ENCODE measurements at places on chromosomes 5 and 9.

DNA sequence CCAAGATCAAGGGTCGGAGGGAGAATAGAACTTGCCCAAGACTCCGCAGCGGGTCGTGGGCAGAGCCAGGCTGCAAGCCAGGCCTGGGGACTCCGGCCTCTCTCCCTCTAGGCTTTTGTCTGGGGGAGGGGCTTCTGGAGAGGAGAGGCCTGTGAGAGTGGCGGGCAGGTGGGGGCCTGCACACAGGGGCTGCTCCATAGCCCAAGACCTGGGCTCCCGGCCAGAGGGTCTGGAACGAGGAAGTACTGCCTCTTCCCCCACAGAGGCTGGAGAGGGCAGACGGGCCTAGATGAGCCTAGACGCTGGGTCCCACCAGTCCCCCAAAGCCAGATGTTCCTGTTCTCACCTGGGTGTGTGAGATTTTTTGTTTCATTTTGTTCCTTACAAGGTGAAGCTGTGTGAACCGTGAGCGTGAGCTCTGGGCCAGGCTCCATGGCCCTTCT is 5.2 kb upstream of the ST6GALNAC6 start:
- no peak for DNase-seq

DNA sequence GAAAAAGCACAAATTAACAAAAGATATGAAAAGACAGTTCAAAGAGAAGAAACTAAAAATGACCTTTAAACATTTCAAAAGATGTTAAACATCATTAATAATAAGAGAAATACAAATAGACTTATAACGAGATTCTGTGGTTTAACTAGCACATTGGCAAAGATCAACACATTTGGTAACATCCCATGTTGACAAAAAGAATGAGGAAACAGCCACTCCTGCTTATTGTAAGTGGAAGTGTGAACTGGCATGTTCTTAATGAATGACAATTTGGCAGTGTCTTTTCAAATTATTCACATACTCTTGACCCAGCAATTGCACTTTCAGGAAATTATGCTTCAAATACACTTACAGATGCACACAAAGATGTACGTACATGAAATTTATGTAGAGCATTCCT is 176.3 kb downstream of the TLE1 start:
- DNase-seq, result no peak

DNA sequence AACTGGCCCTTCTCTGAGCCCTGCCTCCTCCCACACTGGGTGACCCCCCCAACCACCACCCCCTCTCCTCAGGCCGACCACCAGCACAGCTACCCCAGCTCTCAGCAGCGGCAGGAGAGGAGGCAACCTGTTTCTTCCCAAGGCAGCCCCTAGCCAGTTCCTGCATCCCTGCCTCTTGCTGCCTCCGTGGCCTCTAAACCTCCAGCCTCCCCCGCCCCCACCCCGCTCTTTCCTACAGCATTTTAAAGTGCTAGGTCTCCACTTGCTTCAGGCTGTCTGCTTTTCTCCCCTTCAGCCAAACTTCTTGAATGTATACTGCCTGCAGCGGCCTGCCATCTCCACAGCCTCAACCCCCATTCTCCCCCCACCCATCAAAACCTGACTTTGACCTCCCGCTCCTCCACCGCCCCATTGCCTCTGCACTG is 135.6 kb downstream of the DAB2IP start:
- DNase-seq, result no peak

DNA sequence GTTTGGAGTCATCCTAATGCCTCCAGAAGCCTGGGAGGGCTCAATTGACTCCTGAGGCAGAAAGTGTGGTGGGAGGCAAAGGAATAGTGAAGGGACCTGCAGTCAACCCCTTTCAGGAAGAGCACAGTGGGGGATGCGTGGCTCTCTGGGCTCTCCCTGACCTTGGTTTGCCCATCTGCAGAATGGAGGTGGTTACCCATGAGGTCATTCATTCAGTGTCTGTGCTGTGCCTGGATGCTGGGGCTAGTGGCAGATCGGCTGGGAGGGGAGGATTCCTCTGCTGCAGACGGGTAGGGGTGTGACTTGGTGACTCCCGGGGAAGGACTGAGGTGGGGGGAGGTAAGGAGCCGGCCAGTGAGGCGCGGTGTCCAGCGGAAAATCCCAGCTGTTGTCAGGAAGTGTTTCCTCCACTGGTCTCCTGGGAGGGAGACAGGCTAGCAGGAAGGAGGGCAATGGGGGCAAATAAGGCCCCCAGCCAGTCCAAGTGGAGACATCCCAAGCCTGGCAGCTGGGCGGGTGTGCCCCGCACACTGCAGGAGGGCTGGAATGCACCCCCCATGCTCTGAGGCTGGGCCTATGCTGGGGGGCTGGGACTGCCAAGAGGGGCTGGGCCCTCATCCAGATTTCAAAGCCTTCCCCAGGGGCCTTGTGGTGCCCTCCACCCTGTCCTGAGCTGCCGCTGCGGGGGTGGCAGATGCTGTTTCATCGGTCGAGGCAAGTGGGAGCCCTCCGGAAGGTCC is 10.9 kb downstream of the CXXC5 start:
- DNase-seq, result no peak

GRCh38 chr9:95441081-95441480 is 75.7 kb downstream of the PTCH1 start:
- DNase-seq, result no peak

- DNase-seq, result no peak
Observed at GRCh38 chr9:124688238-124688904, 82.7 kb downstream of the NR6A1 start.

GRCh38 chr5:90530736-90531487 is 1.5 kb upstream of the LYSMD3 start:
- DNase-seq, result no peak

DNA sequence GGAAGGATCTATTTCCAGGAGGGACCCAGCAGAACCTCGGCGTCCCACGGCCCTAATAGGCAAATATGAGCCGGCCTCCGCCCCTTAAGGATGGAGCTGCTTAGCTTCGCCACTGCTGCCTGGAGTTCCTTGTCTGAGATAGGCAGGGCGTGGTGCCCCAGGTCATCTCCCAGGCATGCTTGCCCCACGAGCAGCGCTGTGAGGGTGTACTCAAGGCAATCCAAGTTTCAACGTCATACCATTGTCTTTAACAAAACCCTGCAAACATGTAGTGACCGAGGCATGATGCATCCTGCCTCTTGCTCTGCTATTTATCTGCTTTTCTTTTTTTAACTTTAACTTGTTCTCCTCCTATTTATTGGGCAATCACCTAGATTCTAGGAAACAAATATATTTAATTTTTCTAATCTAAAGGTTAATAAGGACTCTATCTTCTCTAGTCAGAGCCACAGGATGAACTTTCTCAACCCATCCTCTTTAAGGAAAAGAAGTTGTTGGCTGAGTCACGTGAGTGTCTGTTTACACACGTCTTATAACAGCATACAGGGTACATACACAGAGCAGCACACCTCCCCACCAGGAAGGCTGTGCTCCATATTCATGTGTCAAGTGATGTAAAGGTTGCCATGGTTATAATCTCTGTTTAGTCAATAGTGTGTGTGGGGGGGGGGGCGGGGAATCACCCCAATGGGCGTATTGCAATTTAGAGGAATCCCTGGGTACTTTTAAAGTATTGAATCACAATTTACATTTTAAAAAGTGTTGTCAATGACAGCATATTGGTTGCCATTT is 27.3 kb upstream of the ZSWIM6 start:
- no peak for DNase-seq

- no peak for DNase-seq
Observed at GRCh38 chr9:114156657-114157421, 1.5 kb downstream of the COL27A1 start.

- DNase-seq, result no peak
Observed at GRCh38 chr9:135000647-135001245, 83.0 kb upstream of the FCN1 start.

- no peak for DNase-seq
Observed at GRCh38 chr5:2867373-2867933, 116.0 kb upstream of the IRX2 start.

GRCh38 chr5:9284781-9285307 is 261.0 kb downstream of the SEMA5A start:
- DNase-seq, result no peak

GRCh38 chr5:56175488-56175887 is 57.6 kb downstream of the ANKRD55 start:
- DNase-seq, result no peak

DNA sequence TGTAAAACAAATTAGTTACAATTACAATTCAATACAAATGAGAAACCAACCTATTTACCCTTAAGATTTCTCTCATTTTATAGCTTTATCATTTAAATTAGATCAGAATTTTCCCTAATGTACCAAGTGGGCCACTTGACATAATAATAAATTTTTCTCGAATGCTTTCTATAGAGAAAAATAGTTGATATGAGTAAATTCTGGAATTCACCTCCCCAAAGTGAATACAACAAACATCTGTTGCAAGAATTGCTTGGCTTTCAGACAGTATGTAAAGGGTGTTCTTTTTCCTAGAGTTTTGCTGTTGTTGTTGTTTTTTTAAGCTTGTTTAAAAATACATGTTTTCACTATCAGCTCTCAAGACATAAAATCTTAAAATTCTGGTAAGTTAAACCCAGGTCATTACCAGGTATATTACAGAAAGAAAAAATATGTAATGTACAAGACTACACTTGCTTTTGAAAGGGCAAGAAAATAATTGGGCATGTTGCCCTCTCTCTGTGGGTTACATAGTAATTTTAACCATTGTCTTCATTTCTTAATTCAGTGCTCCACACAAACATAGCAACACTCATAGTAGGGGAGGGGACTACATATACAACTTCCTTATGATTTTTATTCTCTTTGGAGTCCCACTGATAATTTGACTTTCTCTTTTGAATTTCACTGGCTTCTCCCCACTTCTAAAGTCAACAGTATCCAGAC is 200.6 kb downstream of the ARL15 start:
- no peak for DNase-seq

DNA sequence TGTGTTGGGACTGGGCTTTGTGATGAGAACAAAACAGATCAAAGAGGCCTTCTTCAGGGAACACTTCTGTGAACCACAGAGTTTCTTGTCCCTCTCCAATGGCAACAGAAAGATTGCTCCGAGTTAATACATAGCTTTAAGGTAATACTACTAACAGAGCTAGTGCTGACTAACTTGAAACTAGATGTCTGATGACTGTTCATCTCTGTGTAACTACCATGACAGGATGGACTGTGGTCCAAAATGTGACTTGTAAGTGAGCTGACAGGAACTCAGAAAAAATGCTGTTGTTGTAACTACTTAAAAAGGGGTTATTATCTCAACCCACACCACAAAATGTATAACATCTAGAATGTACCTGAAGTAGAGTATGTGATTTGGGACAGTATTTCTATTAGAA is 630.2 kb upstream of the DMAC1 start:
- no peak for DNase-seq

- DNase-seq, result no peak
Observed at GRCh38 chr5:91176288-91177016, 206.7 kb downstream of the ARRDC3 start.

- no peak for DNase-seq
Observed at GRCh38 chr5:96220610-96221390, 212.2 kb downstream of the PCSK1 start.

- no peak for DNase-seq
Observed at GRCh38 chr9:83583151-83584014, 39.6 kb upstream of the IDNK start.

DNA sequence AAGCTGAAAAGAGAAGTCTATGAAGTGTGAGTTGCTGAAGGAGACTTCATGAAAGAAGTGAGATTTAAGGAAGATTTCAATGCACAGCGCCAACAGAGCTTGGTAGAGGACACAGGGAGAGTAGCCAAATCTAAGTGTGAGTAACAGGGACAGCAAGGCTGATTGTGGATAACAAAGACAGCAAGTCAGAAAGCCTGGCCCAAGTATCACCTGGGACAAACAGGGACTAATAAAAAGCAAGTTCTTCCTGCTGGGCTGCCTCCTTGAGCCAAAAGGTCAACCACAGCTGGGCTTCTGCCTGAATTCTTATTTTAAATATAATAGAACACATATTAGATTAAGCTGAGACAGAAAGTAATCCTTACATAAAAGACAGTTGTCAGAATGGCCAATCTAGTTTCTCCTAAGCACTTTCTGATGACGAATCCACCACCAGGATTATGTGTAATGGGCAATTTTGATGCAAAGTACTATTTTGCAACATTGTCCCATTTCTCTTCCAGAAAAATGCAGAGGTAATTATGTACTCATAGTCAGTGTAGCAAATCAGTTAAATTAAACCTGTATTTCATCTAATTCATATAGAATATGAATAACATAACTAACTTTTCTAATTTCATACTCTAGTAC is 73.8 kb downstream of the MAPKAP1 start:
- DNase-seq, result no peak

DNA sequence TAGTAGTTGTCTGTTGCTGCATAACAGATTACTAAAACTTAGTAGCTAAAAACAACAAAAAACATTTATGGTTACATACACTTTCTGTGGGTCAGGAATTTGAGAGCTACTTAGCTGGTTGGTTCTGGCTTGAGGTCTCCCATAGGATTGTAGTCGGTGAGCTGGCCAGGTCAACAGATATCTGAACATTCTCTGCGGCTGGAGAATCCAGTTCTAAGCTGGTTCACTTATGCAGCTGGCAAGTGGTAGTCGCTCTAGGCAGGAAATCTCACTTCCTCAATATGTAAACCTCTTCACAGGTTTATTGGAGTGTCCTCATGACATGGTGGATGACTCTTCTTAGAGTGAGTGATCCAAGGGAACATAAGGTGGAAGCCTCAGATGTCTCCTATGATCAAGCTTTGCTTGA is 65.7 kb upstream of the TNFAIP8 start:
- DNase-seq, result no peak

GRCh38 chr9:125758986-125759763 is 12.0 kb downstream of the PBX3 start:
- no peak for DNase-seq

DNA sequence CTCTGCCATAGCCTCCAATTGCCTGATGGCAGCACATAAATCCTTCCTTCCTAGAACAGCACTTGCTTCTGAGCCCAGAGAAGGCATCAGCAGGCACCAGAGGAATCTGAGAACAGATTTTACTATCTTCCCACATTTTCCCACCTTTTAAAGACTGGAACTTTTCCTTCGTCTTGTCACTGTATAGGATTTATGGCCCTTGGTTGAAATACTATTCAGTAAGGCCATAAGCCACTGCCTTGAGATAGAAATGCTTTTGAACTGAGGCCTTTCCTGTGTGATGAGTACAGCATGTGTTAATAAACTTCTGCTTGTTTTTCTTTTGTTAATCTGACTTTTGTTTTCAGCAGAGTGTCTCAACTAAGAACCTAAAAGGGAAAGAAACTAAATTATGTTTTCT is 84.3 kb downstream of the MRPS27 start:
- no peak for DNase-seq

DNA sequence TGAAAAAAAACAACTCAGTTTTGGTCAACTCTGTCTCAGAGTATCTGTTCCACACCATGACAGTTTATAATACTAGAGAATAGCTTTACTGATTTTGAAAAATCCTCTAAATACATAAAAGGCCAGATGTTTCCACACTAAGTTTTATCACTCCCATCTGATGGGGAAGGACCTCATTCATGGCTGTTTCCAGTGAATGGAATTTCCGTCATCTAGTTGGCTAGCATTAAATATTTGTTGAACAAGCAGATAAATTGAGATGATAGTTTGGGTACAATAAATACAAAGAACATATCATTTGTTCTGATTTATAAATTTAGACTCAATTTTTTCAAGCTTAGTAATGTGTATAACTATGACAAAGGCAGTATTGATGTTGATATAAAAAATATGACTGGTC is 408.5 kb downstream of the PTPRD start:
- no peak for DNase-seq

Measured in stimulated activated naive CD4-positive, alpha-beta T cell treated with Interleukin-2 at 50 U/mL for 16 hours (primary cell).